Naive thymus-derived CD4-positive, alpha-beta T cell (primary cell): ENCODE measurements at places on chromosomes 16 and 17. TPM values are rescaled to one million over a fixed set of nuclear protein-coding genes. Genes with fewer than 3 reads are reported as not detected.

Gene ZG16B
- not detected for total RNA-seq

Gene TBC1D3
- 11.0 TPM for total RNA-seq

DNA sequence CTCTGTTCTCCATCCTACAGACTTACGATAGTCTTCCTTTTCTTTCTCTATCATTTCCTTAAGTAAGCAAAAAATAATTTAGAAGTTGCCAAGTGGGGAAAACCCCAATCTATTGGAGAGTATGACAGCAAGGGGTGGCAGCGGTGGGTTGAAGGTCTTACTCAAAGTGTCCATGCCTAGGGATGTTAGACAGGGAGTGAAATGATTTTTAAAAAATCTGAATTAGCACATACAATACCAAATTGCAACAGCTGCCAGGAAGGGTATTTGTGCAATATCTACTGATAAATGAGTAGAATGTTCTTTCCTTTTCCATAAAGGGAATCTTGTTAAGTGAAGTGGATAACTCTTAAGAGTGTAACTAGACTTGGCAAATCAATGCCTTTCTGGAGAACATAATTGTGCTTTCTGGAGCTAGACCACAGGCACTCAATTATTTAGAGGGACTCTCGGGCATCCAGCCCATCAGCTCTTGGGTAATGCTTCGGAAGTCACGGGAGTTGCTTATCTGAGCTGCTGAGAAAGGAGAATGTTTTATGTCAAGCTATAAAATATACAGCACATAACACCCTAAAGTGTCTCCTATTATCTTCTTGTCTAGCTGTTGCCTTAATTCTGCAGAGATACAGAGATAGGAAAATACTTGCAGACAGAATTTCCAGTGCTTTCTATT, 151.5 kb downstream of the KCNJ2 start:
- no peak for DNase-seq

- DNase-seq, result no peak
Measured at GRCh38 chr16:86949116-86949515, 368.1 kb downstream of the C16orf95 start.

- DNase-seq, result peak; percentile 17
Measured at GRCh38 chr16:70696952-70697593, 11.2 kb upstream of the MTSS2 start.

GRCh38 chr17:73292031-73292531, 19.7 kb downstream of the CDC42EP4 start:
- no peak for DNase-seq

- peak; percentile 88 for DNase-seq
Measured at GRCh38 chr17:28925912-28926365, 23.1 kb upstream of the DHRS13 start.

DNA sequence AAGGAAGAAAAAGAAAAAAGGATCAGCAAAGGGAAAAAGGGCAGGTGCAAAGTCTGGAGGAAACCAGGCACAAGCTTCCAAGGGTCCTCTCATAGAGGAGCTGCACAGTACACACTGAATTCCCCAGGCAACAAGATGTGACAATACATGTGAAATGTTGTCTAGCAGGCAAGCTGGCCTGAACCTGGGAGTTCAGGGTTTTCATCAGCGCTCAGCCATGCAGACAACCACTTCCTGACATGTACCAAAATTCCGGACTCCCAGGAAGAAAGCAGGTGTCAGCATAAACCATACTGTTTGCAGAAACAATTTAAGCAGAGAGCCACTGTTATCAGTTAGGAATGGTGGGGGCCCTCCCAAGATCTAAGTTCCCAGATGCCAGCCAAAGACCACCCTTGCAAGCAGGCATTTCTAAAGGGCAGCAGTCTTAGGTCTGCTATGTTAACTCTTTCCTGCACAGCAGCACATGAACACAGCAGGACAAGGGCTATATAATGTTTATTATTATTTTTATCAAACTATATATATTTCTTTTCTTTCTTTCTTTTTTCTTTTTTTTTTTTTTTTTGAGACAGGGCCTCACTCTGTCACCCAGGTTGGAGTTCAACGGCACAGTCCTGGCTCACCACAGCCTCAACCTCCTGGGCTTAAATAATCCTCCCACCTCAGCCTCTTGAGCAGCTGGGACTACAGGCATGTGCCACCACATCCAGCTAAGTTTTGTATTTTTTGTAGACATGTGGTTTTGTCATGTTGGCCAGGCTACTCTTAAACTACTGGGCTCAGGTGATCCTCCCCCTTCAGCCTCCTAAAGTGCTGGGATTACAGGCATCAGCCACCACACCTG, 10.1 kb downstream of the TK2 start:
- DNase-seq, result no peak
